ENCODE measurements at places on chromosomes 6 and 20. TPM values are rescaled to one million over a fixed set of nuclear protein-coding genes. Genes with fewer than 3 reads are reported as not detected.

The METTL24 gene
- total RNA-seq, result 0.48 TPM

The OVOL2 gene
- total RNA-seq, result 0.18 TPM

The PGC gene
- 0.63 TPM for total RNA-seq

The CCN6 gene
- not detected for total RNA-seq

The FHL5 gene
- 0.23 TPM for total RNA-seq

The JAG1 gene
- total RNA-seq, result 4.3 TPM

The MATN4 gene
- not detected for total RNA-seq

The FAM162B gene
- total RNA-seq, result 0.63 TPM
